ENCODE measurements at places on chromosomes 5 and 9.

DNA sequence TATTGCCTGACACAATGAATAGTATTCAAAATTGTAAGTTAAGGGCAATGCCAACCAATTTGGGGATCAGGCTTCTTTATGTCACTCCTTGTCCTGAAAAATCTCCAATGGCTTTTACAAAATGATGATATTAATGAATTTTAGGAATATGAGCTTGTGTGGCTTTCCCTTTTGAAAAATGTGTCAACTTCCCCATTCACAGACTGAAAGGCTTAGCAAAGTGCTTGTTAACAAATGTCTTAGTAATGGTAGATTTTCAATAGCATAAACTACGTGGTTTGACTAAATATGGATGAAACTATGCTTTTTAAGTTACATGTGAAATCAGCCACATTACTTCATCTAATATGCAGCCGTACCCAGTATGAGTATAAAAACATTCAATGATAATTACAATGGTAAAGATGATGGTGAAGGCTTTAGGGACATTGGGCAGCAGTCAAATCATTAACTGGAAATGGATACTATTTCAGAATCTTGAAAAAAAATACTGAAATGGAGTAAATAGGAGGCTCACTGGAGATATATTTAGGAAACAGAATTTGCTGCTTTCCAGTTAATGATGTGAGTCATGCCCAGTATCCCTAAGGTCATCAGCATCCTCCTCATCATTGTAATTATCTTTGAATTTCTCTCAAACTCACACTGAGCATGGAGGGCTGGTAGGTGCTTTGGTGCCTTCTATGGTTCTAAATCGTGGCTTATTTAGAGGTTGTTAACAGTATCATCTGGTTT is 113.3 kb upstream of the ZNF608 start:
- no peaks in the 10 kb centered on the region for H3K36me3 ChIP-seq
- DNase-seq, result no peak
- peaks cover 3% of the 10 kb centered on the region for H3K4me1 ChIP-seq

- no peaks in the 10 kb centered on the region for H3K36me3 ChIP-seq
- H3K27ac ChIP-seq, result no peak overlapping the region
- peaks cover 12% of the 10 kb centered on the region for H3K4me1 ChIP-seq
- H3K27me3 ChIP-seq, result peaks cover 4% of the 10 kb centered on the region
- DNase-seq, result no peak
Measured at GRCh38 chr5:115683081-115683480, 57.2 kb upstream of the TMED7 start.

GRCh38 chr5:78724061-78724460 is 75.5 kb upstream of the LHFPL2 start:
- no peak overlapping the region for H3K4me3 ChIP-seq
- H3K27me3 ChIP-seq, result no peaks in the 10 kb centered on the region
- no peak overlapping the region for H3K27ac ChIP-seq
- H3K4me1 ChIP-seq, result no peaks in the 10 kb centered on the region
- H3K36me3 ChIP-seq, result no peaks in the 10 kb centered on the region
- DNase-seq, result no peak

DNA sequence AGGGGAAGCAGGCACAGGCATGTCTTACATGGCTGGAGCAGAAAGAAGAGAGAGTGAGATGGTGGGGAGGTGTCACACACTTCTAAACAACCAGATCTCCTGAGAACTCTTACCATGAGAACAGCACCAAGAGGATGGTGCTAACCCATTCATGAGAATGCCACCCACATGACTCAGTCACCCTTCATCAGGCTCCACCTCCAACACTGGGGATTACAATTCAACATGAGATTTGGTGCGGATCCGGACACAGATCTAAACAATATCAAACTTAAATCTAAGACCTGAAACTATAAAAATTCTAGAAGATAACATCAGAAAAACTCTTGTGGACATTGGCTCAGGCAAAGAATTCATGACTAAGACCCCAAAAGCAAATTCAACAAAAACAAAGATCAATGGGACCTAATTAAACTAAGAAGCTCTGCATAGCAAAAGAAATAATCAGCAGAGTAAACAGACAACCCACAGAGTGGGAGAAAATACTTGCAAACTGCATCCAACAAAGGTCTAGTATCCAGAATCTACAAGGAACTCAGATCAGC is 65.4 kb downstream of the SPATA31C2 start:
- H3K4me3 ChIP-seq, result no peak overlapping the region
- peaks cover 2% of the 10 kb centered on the region for H3K4me1 ChIP-seq
- no peak overlapping the region for H3K27ac ChIP-seq
- no peaks in the 10 kb centered on the region for H3K27me3 ChIP-seq

GRCh38 chr9:133709015-133709611 is 29.0 kb downstream of the SARDH start:
- no peak overlapping the region for H3K27ac ChIP-seq
- no peaks in the 10 kb centered on the region for H3K27me3 ChIP-seq
- peak; percentile 54 for DNase-seq
- peaks cover 33% of the 10 kb centered on the region for H3K4me1 ChIP-seq
- no peak overlapping the region for H3K4me3 ChIP-seq

- H3K36me3 ChIP-seq, result no peaks in the 10 kb centered on the region
- DNase-seq, result no peak
- H3K4me3 ChIP-seq, result no peak overlapping the region
- no peaks in the 10 kb centered on the region for H3K27me3 ChIP-seq
Measured at GRCh38 chr5:61048534-61048933, 103.5 kb downstream of the NDUFAF2 start.

GRCh38 chr5:138543730-138544104 is 681 bp upstream of the ETF1 start:
- peaks cover 40% of the 10 kb centered on the region for H3K4me1 ChIP-seq
- H3K4me3 ChIP-seq, result peak overlapping the region; percentile 77
- peak; percentile 91 for DNase-seq
- H3K27ac ChIP-seq, result peak overlapping the region; percentile 100

GRCh38 chr9:22102146-22103053 is 93.3 kb upstream of the CDKN2B start:
- H3K36me3 ChIP-seq, result no peaks in the 10 kb centered on the region
- H3K4me1 ChIP-seq, result peaks cover 35% of the 10 kb centered on the region
- H3K4me3 ChIP-seq, result no peak overlapping the region
- no peaks in the 10 kb centered on the region for H3K27me3 ChIP-seq
- H3K27ac ChIP-seq, result peak overlapping the region; percentile 94

GRCh38 chr9:129111528-129112151 is 425 bp downstream of the PTPA start:
- peak; percentile 91 for DNase-seq
- peak overlapping the region; percentile 86 for H3K4me3 ChIP-seq
- peak overlapping the region; percentile 92 for H3K27ac ChIP-seq
- H3K27me3 ChIP-seq, result no peaks in the 10 kb centered on the region
- peaks cover 11% of the 10 kb centered on the region for H3K36me3 ChIP-seq

- no peaks in the 10 kb centered on the region for H3K36me3 ChIP-seq
- H3K4me3 ChIP-seq, result no peak overlapping the region
- H3K27me3 ChIP-seq, result no peaks in the 10 kb centered on the region
- no peak overlapping the region for H3K27ac ChIP-seq
Measured at GRCh38 chr9:80556631-80557030, 984.9 kb downstream of the TLE4 start.

GRCh38 chr5:104643320-104643719 is 1080.7 kb upstream of the NUDT12 start:
- no peaks in the 10 kb centered on the region for H3K27me3 ChIP-seq
- H3K4me3 ChIP-seq, result no peak overlapping the region
- no peaks in the 10 kb centered on the region for H3K36me3 ChIP-seq
- no peaks in the 10 kb centered on the region for H3K4me1 ChIP-seq
- H3K27ac ChIP-seq, result no peak overlapping the region

- H3K27me3 ChIP-seq, result no peaks in the 10 kb centered on the region
- no peaks in the 10 kb centered on the region for H3K36me3 ChIP-seq
- no peaks in the 10 kb centered on the region for H3K4me1 ChIP-seq
- no peak overlapping the region for H3K4me3 ChIP-seq
Measured at GRCh38 chr5:99445805-99446204, 517.0 kb upstream of the CHD1 start.

DNA sequence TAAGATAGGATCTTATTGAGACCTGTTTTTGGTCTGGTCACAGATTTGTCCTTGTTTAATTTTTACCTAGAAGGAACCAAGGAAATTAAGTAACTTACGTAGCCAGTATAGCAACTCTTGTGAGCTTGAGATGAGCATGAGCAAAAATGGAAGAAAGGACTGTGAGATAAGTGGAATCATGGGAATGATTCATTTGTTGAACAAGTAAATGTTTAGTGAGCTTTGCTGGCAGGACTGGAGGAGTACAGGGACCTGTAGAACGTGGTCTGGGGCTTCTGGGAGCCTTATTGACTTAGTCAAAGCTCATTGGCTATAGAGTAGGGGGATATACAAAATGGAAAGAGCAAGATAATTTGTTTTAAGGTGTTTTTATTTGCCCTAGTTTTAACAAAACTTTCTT is 3.0 kb downstream of the RAD23B start:
- H3K27me3 ChIP-seq, result no peaks in the 10 kb centered on the region
- peak overlapping the region; percentile 93 for H3K4me3 ChIP-seq
- peaks cover 32% of the 10 kb centered on the region for H3K4me1 ChIP-seq
- H3K27ac ChIP-seq, result peak overlapping the region; percentile 93

- no peaks in the 10 kb centered on the region for H3K36me3 ChIP-seq
- DNase-seq, result no peak
- H3K4me3 ChIP-seq, result no peak overlapping the region
- no peaks in the 10 kb centered on the region for H3K27me3 ChIP-seq
Measured at GRCh38 chr9:78592811-78593210, 295.9 kb downstream of the PSAT1 start.

GRCh38 chr9:116951588-116952435 is 264.7 kb downstream of the TRIM32 start:
- H3K27me3 ChIP-seq, result no peaks in the 10 kb centered on the region
- peak overlapping the region; percentile 67 for H3K27ac ChIP-seq
- no peaks in the 10 kb centered on the region for H3K36me3 ChIP-seq
- no peak overlapping the region for H3K4me3 ChIP-seq

GRCh38 chr5:125582352-125582751 is 835.9 kb upstream of the ZNF608 start:
- H3K4me3 ChIP-seq, result no peak overlapping the region
- no peak overlapping the region for H3K27ac ChIP-seq
- H3K4me1 ChIP-seq, result peaks cover 10% of the 10 kb centered on the region
- no peaks in the 10 kb centered on the region for H3K27me3 ChIP-seq
- H3K36me3 ChIP-seq, result no peaks in the 10 kb centered on the region
- DNase-seq, result no peak

DNA sequence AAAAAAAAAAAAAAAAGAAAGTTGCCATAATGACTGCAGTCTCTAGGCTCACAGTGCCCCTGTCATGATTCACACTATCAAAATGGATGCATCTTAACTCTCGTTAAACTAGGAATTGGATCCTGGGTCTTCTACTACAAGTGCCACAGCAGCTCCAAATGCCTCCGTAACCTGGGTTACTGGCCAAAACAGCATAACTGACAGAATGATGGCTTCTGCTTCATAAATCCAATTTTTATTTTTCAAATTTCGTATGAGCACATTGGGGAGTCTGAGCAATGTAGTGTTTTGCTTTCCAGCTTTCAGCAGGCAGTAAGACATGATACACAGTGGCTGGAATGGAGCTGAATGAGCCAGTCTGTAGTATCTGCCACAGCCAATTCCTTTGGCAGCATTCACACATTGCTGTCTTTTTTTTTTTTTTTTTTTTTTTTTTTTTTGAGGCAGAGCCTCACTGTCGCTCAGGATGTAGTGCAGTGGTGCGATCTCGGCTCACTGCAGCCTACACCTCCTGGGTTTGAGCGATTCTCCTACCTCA is 36.0 kb upstream of the NPM1 start:
- H3K36me3 ChIP-seq, result no peaks in the 10 kb centered on the region
- H3K4me1 ChIP-seq, result no peaks in the 10 kb centered on the region
- H3K27me3 ChIP-seq, result no peaks in the 10 kb centered on the region
- no peak overlapping the region for H3K4me3 ChIP-seq
- no peak overlapping the region for H3K27ac ChIP-seq

GRCh38 chr5:171798418-171798817 is 12.8 kb downstream of the SMIM23 start:
- no peaks in the 10 kb centered on the region for H3K36me3 ChIP-seq
- H3K4me3 ChIP-seq, result no peak overlapping the region
- no peak overlapping the region for H3K27ac ChIP-seq

- no peaks in the 10 kb centered on the region for H3K27me3 ChIP-seq
- DNase-seq, result no peak
- no peak overlapping the region for H3K4me3 ChIP-seq
Measured at GRCh38 chr5:170826117-170826516, 35.7 kb upstream of the RANBP17 start.

DNA sequence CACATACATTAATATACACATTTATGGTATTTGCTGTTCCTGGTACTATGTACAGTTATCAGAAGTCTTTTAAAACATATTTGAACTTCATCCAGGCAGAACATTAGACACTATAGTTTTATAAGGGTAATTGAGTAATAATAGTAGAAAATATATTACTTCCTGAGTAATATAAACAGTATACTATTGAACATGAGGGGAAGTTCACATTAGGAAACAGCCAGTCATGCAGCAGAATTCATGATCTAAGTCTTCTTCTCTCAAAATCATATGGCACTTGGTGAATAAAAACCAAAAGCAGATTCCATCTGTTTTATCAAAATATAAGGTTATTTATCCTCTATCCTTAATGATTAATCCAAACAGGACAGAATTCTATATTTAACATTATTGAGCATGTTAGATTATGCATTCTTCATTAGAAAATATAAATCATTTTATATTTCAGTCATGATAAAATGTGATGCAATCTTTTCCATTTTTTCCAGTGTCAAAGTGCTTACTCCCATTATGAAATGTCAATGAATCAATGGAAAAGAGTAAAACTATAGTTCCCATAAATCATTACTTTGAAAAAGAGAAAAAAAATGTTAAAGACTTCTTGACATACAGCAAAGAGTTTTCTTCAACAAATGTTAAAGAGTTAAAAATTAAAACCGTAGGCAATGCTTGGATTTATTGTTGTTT is 584.3 kb upstream of the TUSC1 start:
- H3K27ac ChIP-seq, result no peak overlapping the region
- H3K27me3 ChIP-seq, result no peaks in the 10 kb centered on the region
- no peak for DNase-seq
- no peaks in the 10 kb centered on the region for H3K36me3 ChIP-seq

DNA sequence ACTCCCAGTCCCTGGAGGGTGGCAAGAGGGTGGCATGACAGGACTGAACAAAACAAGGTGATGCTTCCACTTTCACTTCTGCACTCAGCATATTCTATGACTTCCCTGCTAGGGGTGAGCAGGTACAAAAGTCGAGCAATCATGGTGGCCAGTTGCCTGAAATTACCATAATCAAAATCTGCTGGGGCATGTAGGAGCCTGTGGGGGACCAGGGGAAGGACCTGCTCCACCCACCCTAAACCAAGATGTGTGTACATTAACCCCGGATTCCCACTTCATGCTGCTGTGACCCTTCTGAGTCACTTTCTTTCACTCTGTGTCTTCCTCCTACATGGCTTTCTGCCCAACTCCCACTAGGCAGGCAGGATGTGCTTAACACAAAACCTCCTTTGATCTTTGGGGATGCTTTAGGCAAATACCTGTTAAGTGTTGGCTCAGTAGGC is 73.3 kb upstream of the PHF24 start:
- H3K4me1 ChIP-seq, result peaks cover 3% of the 10 kb centered on the region
- H3K27me3 ChIP-seq, result peaks cover 11% of the 10 kb centered on the region
- no peak overlapping the region for H3K4me3 ChIP-seq
- H3K36me3 ChIP-seq, result no peaks in the 10 kb centered on the region
